ENCODE measurements at places on chromosomes 3 and 15. TPM values are rescaled to one million over a fixed set of nuclear protein-coding genes. Genes with fewer than 3 reads are reported as not detected.

DNA sequence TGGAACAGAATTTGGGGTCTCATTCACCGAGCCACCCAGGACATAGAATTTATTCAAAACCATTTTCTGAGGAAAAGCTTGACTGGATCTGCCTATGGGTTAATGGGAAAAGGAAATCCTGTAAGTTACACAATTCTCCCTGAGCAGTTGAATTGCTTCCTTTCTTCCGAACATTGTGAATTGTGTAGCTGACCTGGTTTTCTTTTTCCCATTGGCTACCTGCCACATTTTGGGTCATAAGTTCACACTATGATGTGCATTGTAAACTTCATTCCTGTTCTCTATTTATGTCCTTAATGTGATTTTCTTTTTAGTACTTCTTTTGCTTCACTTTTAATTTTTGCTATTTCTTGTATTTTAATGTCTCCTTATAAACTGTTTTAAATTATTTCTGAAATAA, 386.0 kb upstream of the LRRC3B start:
- no peak overlapping the region for H3K27ac ChIP-seq
- no peak for DNase-seq
- no peak overlapping the region for H3K4me3 ChIP-seq
- no peaks in the 10 kb centered on the region for H3K27me3 ChIP-seq
- H3K36me3 ChIP-seq, result no peaks in the 10 kb centered on the region
- no peaks in the 10 kb centered on the region for H3K4me1 ChIP-seq

GRCh38 chr3:25713341-25713985, 48.8 kb upstream of the TOP2B start:
- no peak overlapping the region for H3K27ac ChIP-seq
- H3K4me3 ChIP-seq, result no peak overlapping the region
- no peaks in the 10 kb centered on the region for H3K4me1 ChIP-seq
- no peaks in the 10 kb centered on the region for H3K27me3 ChIP-seq
- no peaks in the 10 kb centered on the region for H3K36me3 ChIP-seq
- DNase-seq, result no peak

The EHHADH gene
- total RNA-seq, result 4.1 TPM

DNA sequence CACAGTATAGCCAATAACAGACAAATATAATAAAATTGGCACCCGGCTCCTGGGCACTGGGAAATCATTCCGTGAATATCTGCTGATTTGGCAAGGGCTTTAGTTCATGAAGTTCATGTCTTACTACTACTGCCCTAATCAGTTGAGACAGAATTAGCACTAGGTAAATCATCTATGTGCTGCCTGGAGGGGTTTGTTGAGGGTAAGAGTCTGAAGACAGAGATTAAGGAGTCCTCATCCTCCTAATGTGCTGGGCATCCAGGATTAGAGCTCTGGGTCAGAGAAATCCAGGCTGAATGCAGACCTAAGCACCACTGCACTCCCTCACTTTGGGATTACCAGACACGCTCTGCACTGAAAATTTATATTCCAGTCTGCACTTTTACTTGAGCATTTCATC, 2.0 kb downstream of the SAMD7 start:
- no peaks in the 10 kb centered on the region for H3K27me3 ChIP-seq
- no peaks in the 10 kb centered on the region for H3K4me1 ChIP-seq
- H3K27ac ChIP-seq, result no peak overlapping the region
- DNase-seq, result no peak

DNA sequence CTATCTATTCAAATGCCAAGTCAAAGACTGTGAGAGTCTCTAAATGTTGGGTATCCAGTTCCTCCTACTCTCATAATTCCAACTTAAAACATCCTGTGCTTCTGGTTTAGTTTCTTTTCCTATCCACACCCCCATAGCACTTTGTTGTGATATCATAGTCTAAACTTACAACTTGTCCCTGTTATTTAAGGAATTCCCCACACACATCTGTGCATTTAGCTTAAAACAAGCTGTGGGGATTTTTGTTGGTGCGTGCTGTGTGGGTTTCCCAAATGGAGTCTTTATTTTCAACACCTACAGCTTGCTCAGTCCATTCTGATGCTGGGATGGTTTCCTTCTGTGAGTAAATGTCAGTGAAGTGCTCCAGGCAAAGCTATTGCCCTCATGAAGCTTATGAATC, 167.3 kb downstream of the GMNC start:
- H3K4me1 ChIP-seq, result no peaks in the 10 kb centered on the region
- no peaks in the 10 kb centered on the region for H3K27me3 ChIP-seq
- H3K27ac ChIP-seq, result no peak overlapping the region
- no peak for DNase-seq
- no peaks in the 10 kb centered on the region for H3K36me3 ChIP-seq
- H3K4me3 ChIP-seq, result no peak overlapping the region

The MYZAP gene
- not detected for total RNA-seq

DNA sequence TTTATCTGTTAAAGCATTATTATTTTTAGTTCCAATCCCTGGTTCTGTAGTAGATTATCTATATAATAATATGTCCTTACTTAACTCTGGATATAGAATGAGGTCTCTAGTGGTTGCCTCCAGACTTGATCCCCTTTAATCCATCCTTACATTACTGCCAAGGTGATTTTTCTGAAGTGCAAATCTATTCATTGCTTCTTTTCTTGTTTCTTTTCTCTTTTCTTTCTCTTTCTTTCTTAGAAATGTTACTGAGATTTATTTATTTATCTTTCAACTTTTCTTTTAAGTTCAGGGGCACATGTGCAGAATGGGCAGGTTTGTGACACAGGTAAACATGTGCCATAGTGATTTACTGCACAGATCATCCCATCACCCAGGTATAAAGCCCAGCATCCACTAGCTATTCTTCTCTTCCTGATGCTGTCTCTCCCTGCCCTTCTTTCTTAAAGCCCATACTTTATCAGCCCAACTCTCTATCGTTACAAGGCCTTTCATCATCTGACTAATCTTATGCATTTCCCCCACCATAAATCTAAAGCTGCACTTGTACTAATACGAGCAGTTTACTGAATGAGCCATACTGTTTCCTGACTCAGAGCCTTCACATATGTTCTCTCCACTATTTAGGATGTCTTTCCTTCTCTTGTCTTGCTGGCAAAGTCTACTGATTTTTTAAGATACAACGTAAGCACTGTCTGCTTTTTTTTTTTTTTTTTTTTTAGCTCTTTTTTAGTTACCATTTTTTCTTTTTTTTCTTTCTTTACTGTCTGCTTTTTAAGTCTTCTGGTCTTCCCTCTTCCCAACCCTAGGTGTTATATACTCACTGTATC, 4.6 kb downstream of the GLCE start:
- H3K36me3 ChIP-seq, result no peaks in the 10 kb centered on the region
- H3K4me3 ChIP-seq, result no peak overlapping the region
- no peak overlapping the region for H3K27ac ChIP-seq
- DNase-seq, result no peak

DNA sequence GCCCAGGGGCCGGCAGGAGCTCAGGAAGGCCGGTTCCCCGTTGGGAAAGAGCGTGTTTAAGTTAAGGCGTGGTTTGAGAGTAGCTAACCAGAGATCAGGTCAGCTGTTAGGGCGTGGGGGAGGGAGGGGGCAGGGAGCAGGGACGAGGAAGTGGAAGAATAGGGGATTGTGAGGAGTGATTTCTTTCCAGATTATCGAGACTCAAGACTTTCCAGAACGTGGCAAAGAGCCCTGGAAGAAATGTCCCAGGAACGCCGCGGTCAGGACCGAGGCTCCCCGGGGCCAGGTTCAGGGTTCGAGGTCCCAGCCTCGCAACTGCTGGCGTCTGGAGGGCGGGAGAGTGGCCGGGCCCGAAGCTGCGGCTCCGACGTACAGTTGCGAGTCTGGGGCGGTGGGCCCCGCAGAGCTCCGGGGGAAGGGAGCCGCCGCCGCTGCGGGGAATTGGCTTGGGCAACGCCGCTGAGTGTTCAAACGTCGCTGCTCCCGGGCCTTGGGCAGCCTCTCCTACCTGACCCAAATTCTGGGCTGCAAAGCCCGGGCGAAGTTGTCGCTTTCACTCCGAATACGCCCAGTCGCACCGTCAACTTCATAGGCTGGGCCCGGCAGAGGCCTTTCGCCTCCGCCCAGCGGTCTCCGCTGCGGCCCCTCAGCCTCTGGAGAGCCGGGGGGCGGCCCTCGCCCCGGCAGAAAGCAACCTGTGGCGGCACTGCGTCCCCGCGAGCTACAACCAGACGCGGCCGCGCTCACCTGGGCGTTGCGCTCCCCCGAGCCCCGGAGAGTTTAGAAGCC, 9.5 kb downstream of the ISL2 start:
- H3K4me1 ChIP-seq, result no peaks in the 10 kb centered on the region
- H3K27ac ChIP-seq, result no peak overlapping the region
- no peaks in the 10 kb centered on the region for H3K36me3 ChIP-seq
- no peak for DNase-seq
- H3K27me3 ChIP-seq, result peaks cover 51% of the 10 kb centered on the region

GRCh38 chr3:37814547-37814946, 47.1 kb upstream of the CTDSPL start:
- H3K4me3 ChIP-seq, result no peak overlapping the region
- H3K36me3 ChIP-seq, result no peaks in the 10 kb centered on the region
- no peak overlapping the region for H3K27ac ChIP-seq

DNA sequence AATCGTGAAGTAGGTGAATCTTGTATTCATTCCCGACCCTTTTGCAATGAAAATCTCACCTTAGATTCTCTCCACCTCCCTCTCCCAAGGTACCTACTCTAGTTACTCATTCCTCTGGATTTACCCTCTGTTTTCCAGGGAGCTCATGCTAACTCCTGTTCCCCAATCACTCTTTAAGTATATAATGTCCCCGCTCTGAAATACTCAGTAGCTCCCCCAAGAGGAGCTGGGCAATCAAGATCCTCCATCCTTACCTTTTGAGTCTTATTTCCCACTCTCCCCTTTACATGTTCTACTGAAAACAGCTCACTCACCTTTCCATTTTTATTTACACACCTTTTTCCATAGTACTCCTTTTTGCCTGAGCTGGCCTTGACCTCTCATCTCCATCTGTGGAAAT, 599.9 kb downstream of the RBMS3 start:
- no peaks in the 10 kb centered on the region for H3K4me1 ChIP-seq
- DNase-seq, result no peak
- no peaks in the 10 kb centered on the region for H3K27me3 ChIP-seq
- no peaks in the 10 kb centered on the region for H3K36me3 ChIP-seq
- H3K27ac ChIP-seq, result no peak overlapping the region
- no peak overlapping the region for H3K4me3 ChIP-seq

- no peaks in the 10 kb centered on the region for H3K4me1 ChIP-seq
- no peak overlapping the region for H3K4me3 ChIP-seq
- H3K36me3 ChIP-seq, result peaks cover 18% of the 10 kb centered on the region
Observed at GRCh38 chr15:59159210-59159609, 47.4 kb upstream of the LDHAL6B start.

- H3K4me3 ChIP-seq, result no peak overlapping the region
- no peaks in the 10 kb centered on the region for H3K4me1 ChIP-seq
- H3K36me3 ChIP-seq, result no peaks in the 10 kb centered on the region
- H3K27me3 ChIP-seq, result no peaks in the 10 kb centered on the region
- DNase-seq, result no peak
Observed at GRCh38 chr15:77552066-77552465, 80.6 kb downstream of the LINGO1 start.

The CHRNA7 gene
- 0.26 TPM for total RNA-seq

The IL17RD gene
- total RNA-seq, result 2.1 TPM

Data from fibroblast of lung (primary cell).